ENCODE measurements at places on chromosomes 6 and 20.

DNA sequence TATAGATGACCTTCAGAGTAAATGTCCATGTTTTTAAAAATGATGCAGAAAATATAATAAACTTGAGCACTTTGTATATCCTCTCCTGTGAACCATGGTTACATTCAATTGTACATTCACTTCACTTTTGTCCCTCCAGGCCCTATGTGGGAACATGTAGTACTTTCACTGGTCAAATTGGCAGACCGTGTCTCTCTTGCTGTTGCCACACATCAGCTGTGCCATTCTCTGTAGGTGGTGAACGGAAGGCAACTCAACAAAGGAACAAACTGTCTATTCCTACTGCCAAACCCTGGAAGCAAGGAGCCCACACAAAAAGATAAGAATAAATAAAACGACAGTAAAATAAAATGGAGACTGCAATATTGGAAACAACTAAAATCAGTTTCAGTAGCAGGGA, 2.0 kb downstream of the ROS1 start:
- no peak for DNase-seq

DNA sequence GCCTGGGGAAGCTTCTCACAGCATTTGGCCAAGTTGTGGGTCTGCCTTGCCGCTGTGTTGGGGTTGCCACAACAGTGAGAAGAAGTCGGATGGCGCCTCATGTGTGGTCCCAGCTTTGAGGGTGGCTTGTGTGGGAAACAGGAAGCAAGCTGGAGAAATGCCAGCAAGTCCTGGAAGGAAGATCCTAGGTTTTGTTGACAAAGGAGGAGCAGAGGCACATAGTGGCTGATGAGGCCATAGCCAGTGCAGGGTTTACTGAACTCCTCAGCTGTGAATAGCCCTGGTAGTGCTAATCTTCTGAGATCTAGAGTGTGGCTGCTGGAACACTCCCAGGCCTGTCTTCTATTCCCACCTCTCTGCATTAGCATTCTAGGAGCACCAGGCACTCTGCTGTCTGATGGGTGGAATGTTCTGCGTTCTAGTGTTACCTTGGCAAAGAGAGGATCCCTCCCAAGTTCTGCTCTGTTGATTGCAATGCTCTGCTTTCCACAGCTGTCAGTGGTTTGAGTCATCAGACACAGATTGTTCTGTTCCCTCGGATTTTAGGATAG, 25.2 kb downstream of the SNPH start:
- DNase-seq, result peak; percentile 56

- DNase-seq, result no peak
Observed at GRCh38 chr20:59564171-59564570, 40.2 kb upstream of the PHACTR3 start.

- peak; percentile 87 for DNase-seq
Observed at GRCh38 chr6:138538390-138539031, 39.2 kb upstream of the NHSL1 start.

GRCh38 chr6:27767851-27768250, 144.3 kb downstream of the OR2B2 start:
- DNase-seq, result no peak

GRCh38 chr6:14804001-14804784, 441.7 kb upstream of the JARID2 start:
- DNase-seq, result no peak

DNA sequence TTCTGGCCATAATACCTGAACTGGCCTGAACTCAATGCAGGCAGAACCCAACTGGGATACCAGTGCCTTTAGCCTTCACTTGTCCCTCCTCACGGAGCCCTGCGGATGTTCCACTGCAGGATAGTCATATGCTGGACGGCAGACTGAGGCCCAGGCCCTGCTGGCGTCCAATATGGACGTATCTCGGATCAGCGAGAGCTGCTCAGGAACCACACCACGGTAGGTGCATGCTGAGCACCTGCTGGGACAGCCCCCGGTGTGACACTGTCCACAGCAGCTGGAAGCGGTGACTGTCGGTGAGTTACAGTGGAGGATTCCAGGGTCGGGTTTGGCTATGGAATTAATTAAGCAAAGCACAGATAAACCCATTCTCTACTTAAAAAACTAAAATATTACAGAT, 48.7 kb downstream of the PSMG4 start:
- DNase-seq, result no peak

DNA sequence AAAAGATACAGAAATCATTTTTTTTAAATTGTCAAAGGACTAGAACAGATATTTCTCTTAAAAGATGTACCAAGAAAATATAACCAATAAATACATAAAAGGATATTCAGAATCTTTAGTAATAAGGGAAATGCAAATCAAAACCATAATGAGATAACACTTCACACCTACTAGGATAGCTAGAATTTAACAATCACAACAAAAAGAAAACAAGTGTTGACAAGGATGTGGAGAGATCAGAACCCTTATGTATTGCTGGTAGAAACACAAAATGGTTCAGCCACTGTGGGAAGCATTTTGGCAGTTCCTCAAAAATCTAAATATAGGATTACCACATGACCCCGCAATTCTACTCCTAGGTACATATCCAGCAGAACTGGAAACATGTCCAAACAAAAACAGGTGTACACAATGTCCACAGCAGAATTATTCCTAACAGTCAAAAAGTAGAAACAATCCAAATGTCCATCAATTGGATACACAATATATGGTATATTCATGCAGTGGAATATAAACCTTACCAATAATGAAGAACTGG, 211.0 kb downstream of the LRFN2 start:
- no peak for DNase-seq

DNA sequence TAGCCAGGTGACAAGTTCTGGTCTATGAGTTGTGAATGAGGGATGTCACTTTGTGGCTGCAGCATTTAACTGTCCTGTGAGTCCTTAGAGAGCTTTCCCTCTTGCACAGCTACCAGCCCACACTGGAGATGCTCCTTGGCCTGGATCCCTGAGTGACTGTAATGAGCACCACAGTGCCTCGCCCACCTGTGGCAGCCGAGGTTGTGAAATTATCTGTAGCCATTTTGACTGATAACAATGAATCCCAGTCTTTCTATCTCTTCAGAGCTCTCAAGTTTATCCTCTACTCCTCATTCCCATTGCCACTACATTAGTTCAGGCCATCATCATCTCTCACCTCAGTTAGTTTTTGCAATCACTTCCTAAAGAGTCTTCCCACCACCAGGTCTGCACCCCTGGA, 41.3 kb upstream of the BEND3 start:
- no peak for DNase-seq

- no peak for DNase-seq
Observed at GRCh38 chr6:170224694-170225660, 65.9 kb downstream of the DLL1 start.

DNA sequence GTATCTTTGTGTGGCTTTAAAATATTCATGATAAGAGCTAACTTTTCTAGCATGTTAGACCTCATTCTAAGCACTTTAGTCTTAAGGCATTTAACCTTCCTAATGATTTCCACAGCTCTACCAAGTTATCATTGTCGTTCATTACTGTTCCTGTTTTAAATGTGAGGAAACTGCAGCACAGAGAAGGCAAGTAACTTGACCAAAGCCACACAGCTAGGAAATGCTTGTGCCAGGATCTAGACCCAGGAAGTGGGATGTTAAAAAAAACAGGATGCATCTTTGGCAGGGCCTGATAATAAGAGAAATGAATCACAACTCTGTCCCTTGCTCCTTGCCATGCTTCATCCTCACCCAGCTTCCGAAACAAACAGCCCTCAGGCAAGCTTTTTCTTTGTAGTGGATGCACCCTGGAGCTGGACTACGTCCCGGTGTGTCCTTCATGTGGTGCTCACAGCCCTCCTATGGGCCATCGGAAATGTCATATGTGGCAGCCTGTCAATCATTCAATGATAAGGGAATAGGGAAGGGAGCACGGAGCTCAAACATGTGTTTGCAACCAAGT, 196.9 kb upstream of the RREB1 start:
- DNase-seq, result no peak

All from fibroblast of gingiva (primary cell).